IMR-90 (cell line): ENCODE measurements at places on chromosomes 7 and 10. TPM values are rescaled to one million over a fixed set of nuclear protein-coding genes. Genes with fewer than 3 reads are reported as not detected.
A peak's percentile ranks its signal among the peaks of the same experiment; 100 is the strongest.

Gene MYL10
- not detected in 2 replicates for total RNA-seq

Gene FGFR2
- total RNA-seq: under 0.01 TPM in 1 of 2 replicates, not detected in the other

DNA sequence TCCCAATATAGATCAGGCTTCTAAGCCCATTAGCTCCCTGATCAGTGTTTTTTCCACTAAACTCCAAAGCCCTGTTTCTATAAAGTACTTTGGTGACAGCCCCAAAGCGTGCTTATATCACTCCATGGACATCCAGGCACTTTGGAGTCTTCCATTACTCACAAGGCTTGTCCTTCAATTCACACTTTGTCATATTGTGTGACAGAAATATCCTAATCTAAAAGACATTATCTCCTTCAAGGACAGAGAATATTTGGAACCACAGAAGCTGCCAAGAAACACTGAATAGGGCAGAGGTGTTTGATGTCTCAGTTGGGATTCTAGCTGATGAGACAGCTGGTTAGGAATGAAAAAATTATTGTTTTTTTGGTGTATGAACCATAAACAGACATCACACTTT, 18.4 kb downstream of the CYP2C19 start:
- no peaks in the 10 kb centered on the region for H3K27me3 ChIP-seq
- H3K27ac ChIP-seq: no peak overlapping the region
- H3K36me3 ChIP-seq: no peaks in the 10 kb centered on the region
- DNase-seq: no peak
- H3K4me3 ChIP-seq: no peak overlapping the region
- no peaks in the 10 kb centered on the region for H3K4me1 ChIP-seq

- DNase-seq: no peak
- no peak overlapping the region for H3K4me3 ChIP-seq
- H3K27me3 ChIP-seq: peaks cover 19% of the 10 kb centered on the region
- no peaks in the 10 kb centered on the region for H3K4me1 ChIP-seq
- H3K27ac ChIP-seq: no peak overlapping the region
These were observed 24.7 kb downstream of the GHRHR start for GRCh38 chr7:30988351-30989005.

Gene ZNF736
- total RNA-seq: 8.1 and 10.6 TPM in 2 replicates

Gene XRCC2
- total RNA-seq: 3.6 and 5.6 TPM in 2 replicates

Gene SLC16A12
- 1.6 and 2.2 TPM in 2 replicates for total RNA-seq

Gene AKR1C8
- total RNA-seq: not detected in 2 replicates

- H3K27ac ChIP-seq: peak overlapping the region; percentile 91
- no peaks in the 10 kb centered on the region for H3K27me3 ChIP-seq
- H3K4me3 ChIP-seq: peak overlapping the region; percentile 78
- H3K36me3 ChIP-seq: peaks cover 27% of the 10 kb centered on the region; the same call in 1 of the 2 replicates
- peaks cover 25% of the 10 kb centered on the region for H3K4me1 ChIP-seq
- DNase-seq: no peak
These were observed 713 bp downstream of the LZTS2 start for GRCh38 chr10:101000127-101000914.

DNA sequence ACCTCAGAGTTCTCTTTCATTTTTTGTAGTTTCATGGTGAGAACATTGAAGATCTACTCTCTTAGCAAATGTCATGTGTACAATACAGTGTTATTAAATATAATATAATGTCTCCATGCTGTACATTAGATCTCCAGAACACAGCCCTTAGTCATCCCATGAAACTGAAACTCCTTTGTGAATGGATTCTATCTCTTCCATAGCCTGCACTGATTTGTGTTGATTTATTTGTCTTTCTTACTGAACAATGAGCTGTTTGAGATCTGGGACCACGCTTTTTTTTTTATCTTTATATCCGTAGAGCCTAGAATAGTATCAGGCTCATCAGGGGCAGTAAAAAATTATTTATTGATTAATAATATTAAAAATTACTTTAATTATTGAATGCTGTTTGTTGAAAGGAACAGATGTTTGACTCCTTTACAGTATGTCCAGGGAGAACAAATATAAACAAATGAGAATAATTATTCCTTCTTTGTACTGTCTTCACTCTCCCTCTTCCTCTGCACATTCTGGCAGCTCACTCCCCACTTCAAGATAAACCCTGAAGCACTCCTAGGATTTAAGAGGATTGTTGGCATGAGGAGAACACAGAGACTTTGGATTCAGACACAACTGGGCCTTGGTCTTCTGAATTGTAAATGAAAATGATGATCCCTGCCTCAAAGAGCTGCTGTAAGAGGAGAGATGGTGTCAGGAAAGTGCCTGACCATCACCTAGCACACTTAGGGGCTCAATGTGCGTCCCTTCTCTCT, 81.6 kb upstream of the MSRB2 start:
- no peaks in the 10 kb centered on the region for H3K36me3 ChIP-seq
- H3K4me3 ChIP-seq: no peak overlapping the region
- no peak overlapping the region for H3K27ac ChIP-seq
- H3K4me1 ChIP-seq: no peaks in the 10 kb centered on the region
- no peaks in the 10 kb centered on the region for H3K27me3 ChIP-seq

DNA sequence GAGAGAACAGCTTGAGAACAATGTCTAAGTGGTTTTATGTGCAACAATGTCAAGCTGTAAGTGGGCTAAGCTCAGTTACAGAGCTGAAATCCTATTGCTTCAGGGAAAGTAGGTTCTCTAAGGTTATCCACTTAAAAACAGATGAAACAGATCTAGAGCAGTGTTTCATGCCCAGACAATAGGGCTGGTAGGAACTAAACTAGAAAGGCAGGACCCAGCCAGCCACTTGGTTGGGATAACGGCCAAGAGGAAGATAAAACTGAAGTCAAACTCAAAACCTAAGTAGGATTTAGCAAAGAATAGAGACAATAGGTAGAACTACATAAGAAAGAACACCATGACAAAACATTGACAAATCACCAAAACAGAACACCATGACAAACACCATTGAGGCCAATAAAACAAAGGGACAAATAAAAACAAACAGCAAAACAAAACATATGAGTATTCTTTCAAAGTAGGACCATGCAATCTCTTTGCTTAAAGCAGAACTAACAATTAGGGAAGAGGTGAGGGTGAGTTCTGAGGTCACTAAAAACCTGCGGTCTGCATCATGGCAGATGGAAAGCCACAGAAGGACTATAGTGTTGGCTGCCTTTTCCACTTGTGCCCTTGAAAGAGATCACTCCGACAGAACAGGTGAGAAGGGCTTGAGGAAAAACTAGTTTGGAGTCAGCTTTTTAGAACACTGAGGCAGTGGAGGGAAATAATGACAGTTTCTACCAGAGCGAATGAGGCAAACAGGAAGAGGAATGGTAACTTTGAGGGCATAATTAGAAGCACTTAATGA, 81.0 kb downstream of the HGF start:
- no peaks in the 10 kb centered on the region for H3K27me3 ChIP-seq
- no peaks in the 10 kb centered on the region for H3K36me3 ChIP-seq
- DNase-seq: no peak
- peaks cover 14% of the 10 kb centered on the region; the same call in 1 of the 2 replicates for H3K4me1 ChIP-seq
- H3K4me3 ChIP-seq: no peak overlapping the region
- H3K27ac ChIP-seq: peak overlapping the region; percentile 31; the same call in 1 of the 2 replicates

DNA sequence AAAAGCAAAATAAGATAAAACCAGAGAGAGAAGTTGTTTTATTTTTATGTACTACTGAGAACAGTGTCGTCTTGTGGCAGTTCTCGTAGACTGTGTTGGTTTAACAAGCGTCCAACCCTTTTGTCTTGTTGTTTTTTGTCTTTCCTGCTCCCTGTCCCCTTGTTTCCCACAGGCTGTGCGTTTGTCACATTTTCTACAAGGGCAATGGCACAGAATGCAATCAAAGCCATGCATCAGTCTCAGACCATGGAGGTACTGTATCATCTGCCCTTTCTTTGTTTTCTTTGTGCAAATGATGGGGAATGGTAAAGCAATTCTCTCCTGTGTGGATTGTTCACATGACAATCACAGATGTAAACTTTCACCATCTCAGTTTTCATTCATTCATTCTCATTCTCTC, 248.8 kb downstream of the CELF2 start:
- no peak for DNase-seq
- no peaks in the 10 kb centered on the region for H3K36me3 ChIP-seq
- H3K4me1 ChIP-seq: no peaks in the 10 kb centered on the region; the same call in 1 of the 2 replicates
- no peak overlapping the region for H3K4me3 ChIP-seq
- no peaks in the 10 kb centered on the region; the same call in 1 of the 2 replicates for H3K27me3 ChIP-seq
- no peak overlapping the region for H3K27ac ChIP-seq

Gene GTF2IRD1
- 4.1 and 5.0 TPM in 2 replicates for total RNA-seq

- H3K36me3 ChIP-seq: no peaks in the 10 kb centered on the region
- no peak overlapping the region for H3K4me3 ChIP-seq
- H3K27ac ChIP-seq: no peak overlapping the region
- H3K4me1 ChIP-seq: no peaks in the 10 kb centered on the region
These were observed 43.1 kb upstream of the KCNIP2 start for GRCh38 chr10:101886521-101887312.

Gene AUTS2
- total RNA-seq: 0.90 and 1.4 TPM in 2 replicates

Gene OR2A12
- not detected in 2 replicates for total RNA-seq

Gene CCDC146
- total RNA-seq: 0.54 and 0.83 TPM in 2 replicates

DNA sequence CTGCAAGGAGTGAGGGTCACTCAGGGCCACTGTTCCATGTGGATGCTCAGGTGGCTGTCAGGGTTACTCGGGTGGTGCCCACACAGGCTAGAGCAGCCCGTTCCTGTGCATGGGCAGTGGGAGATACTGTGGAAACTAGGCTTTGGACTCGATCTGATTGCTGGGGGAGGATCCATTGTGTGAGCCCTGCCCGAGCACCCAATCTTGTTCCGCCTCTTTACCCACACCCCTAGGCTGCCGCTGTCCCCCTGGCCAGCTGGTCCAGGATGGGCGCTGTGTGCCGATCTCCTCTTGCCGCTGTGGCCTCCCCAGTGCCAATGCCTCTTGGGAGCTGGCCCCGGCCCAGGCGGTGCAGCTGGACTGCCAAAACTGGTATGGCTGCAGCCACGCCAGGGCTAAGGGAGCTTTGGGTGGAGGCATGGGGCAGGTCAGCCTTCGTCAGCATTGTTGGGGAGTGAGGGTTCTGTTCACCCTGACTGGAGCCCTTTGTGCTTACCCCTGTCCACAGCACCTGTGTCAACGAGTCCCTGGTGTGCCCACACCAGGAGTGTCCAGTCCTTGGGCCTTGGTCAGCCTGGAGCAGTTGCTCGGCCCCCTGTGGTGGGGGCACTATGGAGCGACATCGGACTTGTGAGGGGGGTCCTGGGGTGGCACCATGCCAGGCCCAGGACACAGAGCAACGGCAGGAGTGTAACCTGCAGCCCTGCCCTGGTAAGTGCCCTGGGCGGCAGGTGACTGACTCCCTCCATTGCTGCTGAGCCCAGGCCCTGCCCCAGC, 12.4 kb upstream of the ZNF862 start:
- H3K27ac ChIP-seq: no peak overlapping the region
- H3K4me3 ChIP-seq: no peak overlapping the region

- no peak for DNase-seq
- no peak overlapping the region for H3K27ac ChIP-seq
- peaks cover 11% of the 10 kb centered on the region for H3K4me1 ChIP-seq
These were observed 1.4 kb downstream of the CPA1 start for GRCh38 chr7:130381468-130382312.

DNA sequence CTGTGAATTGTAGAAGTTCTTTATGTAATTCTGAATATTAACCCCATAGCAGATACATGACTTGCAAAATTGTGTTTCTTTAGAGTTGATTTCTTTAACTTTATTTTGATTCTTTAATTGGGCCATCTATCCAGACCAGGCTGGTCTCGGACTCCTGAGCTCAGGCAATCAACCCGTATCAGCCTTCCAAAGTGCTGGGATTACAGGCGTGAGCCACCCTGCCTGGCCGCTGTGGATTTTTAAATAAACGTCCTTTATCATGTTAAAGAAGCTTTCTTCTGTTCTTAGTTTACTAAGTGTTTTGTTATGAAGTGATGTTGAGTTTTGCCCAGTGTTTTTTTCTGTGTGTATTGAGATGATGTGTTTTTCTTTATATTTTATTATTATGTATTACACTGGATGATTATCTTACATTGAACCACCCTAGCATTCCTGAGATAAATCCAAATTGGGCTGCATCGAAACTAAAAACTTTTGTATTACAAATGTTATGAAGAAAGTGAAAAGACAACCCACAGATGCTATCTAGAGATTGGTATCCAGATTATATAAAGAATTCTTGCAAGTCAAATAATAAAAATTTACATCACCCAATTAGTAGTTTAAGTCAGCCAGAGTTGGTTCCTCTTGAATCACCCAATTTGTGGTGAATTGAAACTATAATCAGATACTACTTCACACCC, 118.1 kb downstream of the TPST1 start:
- no peak overlapping the region for H3K4me3 ChIP-seq
- no peak for DNase-seq
- no peak overlapping the region for H3K27ac ChIP-seq
- H3K4me1 ChIP-seq: peaks cover 10% of the 10 kb centered on the region
- 0 out of 2 replicates have a peak, but pooled peaks cover 1% of the 10 kb centered on the region for H3K36me3 ChIP-seq

Gene MYO1G
- total RNA-seq: under 0.01 TPM in 2 replicates

Gene GUSB
- 9.7 and 12.9 TPM in 2 replicates for total RNA-seq

DNA sequence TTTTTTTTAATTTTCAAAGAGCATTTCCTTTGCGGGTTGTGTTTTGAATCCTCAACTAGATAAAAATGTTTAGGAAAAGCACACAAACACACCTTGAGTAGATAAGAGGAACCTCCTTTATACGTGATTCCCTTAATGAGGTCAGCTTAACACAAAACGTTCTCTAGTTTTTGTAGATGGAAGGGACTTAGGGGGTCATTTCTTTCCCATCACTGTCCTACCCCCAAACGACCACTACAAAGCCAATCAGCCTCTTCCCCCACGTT, 1.2 kb downstream of the SUV39H2 start:
- peaks cover 11% of the 10 kb centered on the region for H3K4me1 ChIP-seq
- H3K36me3 ChIP-seq: no peaks in the 10 kb centered on the region
- H3K4me3 ChIP-seq: peak overlapping the region; percentile 91; the same call in 1 of the 2 replicates
- DNase-seq: no peak
- no peak overlapping the region for H3K27ac ChIP-seq
- no peaks in the 10 kb centered on the region for H3K27me3 ChIP-seq

DNA sequence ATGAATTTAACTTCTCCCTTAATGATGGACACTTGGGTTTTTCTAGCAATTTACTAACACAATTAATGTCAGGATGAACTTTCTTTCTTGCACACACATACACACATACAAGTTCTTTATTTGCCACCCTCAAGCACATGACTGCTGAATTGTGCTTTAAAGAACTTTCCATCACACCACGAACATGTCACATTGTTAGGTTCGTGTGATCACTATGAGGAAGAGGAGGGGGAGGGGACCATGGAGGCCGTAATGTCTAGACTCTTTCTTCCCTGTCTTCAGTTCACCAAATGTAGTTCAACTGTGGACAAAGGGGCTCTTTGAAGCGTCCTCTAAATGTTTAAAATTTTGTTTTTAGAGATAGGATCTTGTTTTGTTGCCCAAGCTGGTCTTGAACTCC, 31.0 kb downstream of the NUP42 start:
- no peak for DNase-seq
- H3K4me1 ChIP-seq: no peaks in the 10 kb centered on the region
- H3K27me3 ChIP-seq: peaks cover 6% of the 10 kb centered on the region
- no peak overlapping the region for H3K4me3 ChIP-seq
- H3K27ac ChIP-seq: no peak overlapping the region
- no peaks in the 10 kb centered on the region for H3K36me3 ChIP-seq

Gene SFTPA1
- total RNA-seq: not detected in 2 replicates

GRCh38 chr10:513393-513792, 176.1 kb downstream of the DIP2C start:
- peaks cover 4% of the 10 kb centered on the region; the same call in 1 of the 2 replicates for H3K36me3 ChIP-seq
- H3K27me3 ChIP-seq: no peaks in the 10 kb centered on the region
- no peak overlapping the region for H3K27ac ChIP-seq
- no peak overlapping the region for H3K4me3 ChIP-seq
- DNase-seq: no peak
- peaks cover 3% of the 10 kb centered on the region for H3K4me1 ChIP-seq

Gene ADAP1
- total RNA-seq: 1.4 and 2.2 TPM in 2 replicates

GRCh38 chr7:13992596-13992964, 3.1 kb upstream of the ETV1 start:
- no peaks in the 10 kb centered on the region for H3K36me3 ChIP-seq
- H3K4me3 ChIP-seq: peak overlapping the region; percentile 36; the same call in 1 of the 2 replicates
- H3K27ac ChIP-seq: peak overlapping the region; percentile 83; the same call in 1 of the 2 replicates
- H3K27me3 ChIP-seq: no peaks in the 10 kb centered on the region
- no peaks in the 10 kb centered on the region for H3K4me1 ChIP-seq
